Activated CD8-positive, alpha-beta memory T cell treated with anti-CD3 and anti-CD28 coated beads, Interleukin-2, amount 10 ng/mL, durations not matched to agents 7 days and 5 days (primary cell): ENCODE measurements at places on chromosomes 11 and 22. TPM values are rescaled to one million over a fixed set of nuclear protein-coding genes. Genes with fewer than 3 reads are reported as not detected.

DNA sequence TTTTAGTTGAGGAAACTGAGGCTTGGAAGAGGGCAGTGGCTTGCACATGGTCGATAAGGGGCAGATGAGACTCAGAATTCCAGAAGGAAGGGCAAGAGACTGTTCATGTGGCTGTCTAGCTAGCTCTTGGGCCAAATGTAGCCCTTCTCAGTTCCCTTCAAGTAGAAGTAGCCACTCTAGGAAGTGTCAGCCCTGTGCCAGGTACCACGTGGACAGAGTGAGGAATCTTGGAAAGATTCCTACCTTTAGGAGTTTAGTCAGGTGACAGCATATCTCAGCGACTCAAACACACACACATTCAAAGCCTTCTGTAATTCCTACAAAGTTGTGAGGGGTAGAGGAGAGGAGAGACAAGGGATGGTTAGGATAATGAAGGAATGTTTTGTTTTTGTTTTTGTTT lies 18.3 kb downstream of the PIK3IP1 start:
- peaks cover 25% of the 10 kb centered on the region for H3K36me3 ChIP-seq
- H3K4me1 ChIP-seq, result peaks cover 10% of the 10 kb centered on the region
- no peak overlapping the region for H3K4me3 ChIP-seq
- H3K27ac ChIP-seq, result no peak overlapping the region

The MYO18B gene
- 3.6 TPM for total RNA-seq

DNA sequence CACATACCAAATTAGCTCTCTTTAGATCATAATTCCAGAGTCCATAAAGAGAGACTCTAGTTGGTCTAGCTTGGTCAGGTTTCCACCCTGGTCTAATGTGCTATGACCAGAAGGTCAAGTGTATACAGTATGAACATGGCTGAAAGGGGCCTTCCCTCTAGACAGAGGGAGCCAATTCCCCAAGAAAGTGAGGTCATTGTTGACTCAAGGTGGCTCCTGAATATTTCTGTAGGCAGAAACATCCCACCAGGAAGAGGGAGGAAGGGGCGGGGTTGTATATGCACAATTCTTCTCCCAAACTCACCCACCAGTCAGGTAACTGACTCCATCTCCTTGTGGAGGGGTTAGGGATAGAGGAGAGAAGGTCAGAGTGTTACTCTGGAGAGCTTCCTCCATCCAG lies 281.8 kb upstream of the PLET1 start:
- H3K4me1 ChIP-seq, result no peaks in the 10 kb centered on the region
- peaks cover 35% of the 10 kb centered on the region for H3K27me3 ChIP-seq
- no peak overlapping the region for H3K4me3 ChIP-seq
- DNase-seq, result no peak
- no peaks in the 10 kb centered on the region for H3K36me3 ChIP-seq

DNA sequence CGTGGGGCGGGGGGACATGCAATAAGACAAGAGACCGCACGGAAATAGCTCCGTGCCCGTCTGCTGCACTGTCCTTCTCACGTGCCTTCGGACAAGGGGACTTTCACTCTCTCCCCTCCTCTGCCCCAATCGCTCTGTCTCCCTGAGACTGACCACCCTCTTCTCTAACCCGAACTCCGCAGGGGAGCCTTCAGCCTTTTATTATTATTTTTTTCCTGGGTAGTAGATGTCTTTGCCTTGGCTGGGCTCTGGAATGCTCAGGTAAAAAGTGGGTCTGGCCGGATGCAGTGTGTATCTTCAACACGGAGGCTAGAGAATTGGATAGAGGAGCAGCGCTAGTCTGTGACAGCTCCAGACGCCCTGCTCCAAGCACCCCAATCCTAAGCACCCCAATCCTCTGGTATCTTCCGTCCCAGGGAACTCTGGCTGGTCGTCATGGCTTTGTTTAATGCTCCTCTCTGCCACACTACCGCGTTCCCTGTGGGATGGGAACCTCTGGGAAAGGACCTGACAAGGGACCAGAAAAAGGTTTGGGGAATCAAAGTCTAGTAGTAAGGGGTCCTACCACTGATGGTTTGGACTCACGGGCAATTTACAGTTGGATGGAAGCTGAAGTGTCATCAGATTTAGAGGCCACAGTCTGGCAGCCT lies 25.1 kb upstream of the ROBO3 start:
- peaks cover 20% of the 10 kb centered on the region for H3K4me1 ChIP-seq
- H3K27me3 ChIP-seq, result peaks cover 83% of the 10 kb centered on the region
- H3K4me3 ChIP-seq, result no peak overlapping the region

- H3K4me1 ChIP-seq, result peaks cover 11% of the 10 kb centered on the region
- H3K27ac ChIP-seq, result no peak overlapping the region
- no peaks in the 10 kb centered on the region for H3K36me3 ChIP-seq
- no peak overlapping the region for H3K4me3 ChIP-seq
Observed at GRCh38 chr11:70594606-70595005, 196.3 kb downstream of the CTTN start.
